ENCODE measurements at places on chromosomes 7 and 10.
A peak's percentile ranks its signal among the peaks of the same experiment; 100 is the strongest.

- DNase-seq = no peak
These were observed 183.4 kb upstream of the ADCY1 start for GRCh38 chr7:45390731-45391130.

DNA sequence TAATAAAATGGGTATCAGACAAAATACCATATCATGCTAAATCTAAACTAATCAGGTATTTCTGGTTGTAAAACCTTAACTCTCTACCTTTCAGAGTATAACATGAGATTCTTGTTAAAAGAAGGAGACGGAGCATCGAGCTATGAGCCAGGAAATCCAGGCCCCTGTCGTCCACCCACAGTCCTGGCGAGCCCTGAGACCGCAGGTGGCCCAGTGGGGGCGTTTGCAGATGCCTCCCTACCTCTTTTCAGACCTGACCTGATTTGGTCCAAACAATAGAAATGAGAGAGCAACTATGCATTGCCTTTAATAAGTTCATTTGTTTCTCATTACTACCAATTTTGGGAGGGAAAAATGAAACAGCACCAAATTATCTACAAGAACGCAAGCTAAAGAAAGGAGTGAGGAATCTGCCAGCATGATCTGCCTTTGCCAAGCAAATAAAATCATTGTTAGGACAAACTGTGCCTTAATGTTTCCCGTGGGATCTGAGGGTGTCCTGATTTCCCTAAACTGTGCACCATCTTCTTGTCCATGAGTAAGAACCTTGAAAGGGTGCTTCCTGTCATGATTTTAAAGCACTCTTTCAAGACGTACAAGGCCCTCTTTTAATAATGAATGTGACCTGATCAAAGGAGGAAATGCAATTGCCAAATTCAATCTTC is 166.7 kb downstream of the TCERG1L start:
- no peak for DNase-seq

DNA sequence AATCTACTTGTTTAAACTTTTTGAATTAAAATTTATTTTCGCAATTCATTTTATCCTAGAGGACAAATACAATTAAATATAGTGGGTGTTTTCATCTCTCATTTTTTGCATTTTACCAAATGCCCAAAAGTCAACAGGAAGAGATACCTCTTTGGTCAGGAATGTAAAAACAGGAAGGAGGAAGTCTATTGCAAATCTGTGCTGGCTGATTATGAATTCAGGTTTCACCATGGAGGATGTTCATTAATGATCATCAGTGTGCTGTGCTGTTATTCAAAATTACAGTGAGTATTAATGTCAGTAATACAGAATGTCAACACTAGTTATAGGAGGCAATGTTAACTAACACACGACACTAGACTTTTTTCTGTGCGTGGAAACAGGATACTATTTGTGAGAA is 24.7 kb downstream of the EXOC6 start:
- DNase-seq = no peak

DNA sequence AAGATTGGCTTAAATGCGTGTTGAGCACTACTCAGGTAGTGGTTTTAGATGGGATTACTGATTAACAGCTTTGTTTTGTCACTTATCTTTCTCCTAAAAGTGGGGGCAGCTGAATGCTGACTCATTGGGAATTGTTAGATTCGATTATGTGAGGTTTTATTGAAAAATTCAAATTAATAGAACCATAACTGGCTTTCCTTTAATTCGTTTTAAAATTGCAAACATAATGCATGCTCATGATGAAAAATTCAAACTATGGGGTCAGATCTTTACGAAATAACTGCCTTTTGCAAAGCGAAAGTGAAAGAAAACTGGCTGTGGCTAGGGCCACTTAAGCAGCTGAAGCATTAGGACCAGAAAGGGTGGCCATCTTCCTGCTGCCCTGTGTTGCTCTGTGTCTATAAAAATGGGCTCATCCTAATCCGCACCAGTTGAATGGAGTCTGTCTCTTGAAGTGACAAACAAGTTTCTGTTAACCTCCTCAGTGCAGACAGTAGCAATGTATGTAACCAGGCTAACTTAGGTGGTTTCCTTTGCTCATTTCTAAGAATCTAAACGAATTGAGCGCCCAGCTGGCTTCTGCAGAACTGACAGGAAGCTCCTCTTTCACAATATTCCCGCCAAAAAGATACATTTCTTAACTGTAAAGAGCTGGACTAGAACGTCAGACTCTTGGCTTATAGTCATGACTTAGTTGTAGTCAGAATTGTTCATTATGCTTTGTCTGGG is 27.8 kb downstream of the DENND10 start:
- DNase-seq = no peak

- DNase-seq = no peak
These were observed 415.1 kb downstream of the CCSER2 start for GRCh38 chr10:84743483-84743882.

DNA sequence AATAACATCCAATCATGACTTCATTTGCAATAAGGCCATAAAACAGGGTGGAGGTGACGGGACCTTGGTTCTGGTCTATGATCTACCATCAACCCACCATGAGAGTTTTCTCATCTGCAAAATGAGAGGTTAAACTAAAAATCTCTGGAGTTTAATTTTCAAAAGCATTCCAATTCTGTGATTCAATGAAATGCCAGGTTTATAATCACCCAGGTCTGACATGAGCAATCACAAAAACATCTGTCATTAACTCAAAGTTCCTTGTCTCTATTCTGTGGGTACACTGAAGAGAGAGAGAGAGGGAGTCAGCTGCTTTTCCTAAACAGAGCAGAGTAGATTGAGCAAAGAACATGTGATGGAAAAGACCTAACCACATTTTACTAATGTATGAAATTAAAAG is 75.4 kb downstream of the NUDCD3 start:
- no peak for DNase-seq

DNA sequence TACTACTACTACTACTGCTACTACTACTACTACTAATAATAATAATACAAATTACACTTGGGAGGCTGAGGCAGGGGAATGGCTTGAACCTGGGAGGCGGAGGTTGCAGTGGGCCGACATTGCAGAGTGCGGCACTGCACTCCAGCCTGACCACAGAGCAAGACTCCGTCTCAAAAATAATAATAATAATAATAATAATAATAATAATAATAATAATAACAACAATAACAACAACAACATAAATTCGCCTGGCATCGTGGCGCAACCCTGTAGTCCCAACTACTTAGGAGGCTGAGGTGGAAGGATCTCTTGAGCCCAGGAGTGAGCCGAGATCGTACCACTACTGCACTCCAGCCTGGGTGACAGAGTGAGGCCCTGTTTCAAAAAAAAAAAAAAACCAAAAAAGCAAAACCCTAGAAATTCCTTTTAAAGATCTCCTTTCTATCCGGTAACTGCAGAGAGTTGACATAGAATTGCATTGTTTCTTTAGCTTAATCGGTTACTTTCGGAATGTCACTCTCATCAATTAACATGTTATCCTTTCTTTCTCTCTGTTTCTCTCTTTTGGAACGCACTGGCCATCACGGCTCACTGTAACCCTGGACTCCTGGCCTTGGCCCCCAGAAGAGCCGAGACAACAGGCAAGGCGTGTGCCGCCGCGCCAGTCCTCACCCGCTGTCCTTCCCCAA is 972 bp downstream of the PHYH start:
- no peak for DNase-seq

DNA sequence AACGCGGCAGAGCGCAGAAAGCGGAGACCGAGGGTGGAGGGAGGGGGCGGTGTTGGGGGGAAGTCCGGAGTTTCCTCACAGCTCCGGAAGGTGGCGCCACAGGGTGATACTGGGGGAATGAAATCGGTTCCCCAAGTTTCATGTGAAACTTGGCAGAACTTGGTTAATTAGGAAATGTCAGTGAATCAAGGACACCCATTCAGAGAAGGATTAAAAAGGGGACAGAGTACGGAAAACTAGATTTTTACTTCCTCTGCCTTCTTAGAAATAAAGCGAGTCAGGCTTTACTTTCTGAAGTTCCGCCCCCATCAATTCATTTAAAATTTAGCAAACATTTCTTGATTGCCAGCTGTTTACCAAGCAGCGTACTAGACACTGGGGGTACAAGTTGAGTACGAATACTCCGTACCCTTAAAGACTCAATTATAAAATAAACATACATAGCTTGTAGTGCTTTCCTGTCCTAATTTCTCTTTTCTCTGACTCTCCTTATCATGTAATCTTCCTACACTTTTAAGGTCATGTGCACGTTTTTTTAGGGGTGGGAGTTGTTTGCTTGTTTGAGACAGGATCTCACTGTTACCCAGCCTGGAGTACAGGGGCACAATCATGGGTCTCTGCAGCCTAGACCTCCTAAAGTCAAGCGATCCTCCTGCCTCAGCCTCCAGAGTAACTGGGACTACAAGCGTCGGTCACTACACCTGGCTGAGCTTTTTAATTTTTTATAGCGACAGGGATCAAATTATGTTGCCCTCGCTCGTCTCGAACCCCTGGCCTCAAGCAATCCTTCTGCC is 644 bp upstream of the ABI1 start:
- no peak for DNase-seq

DNA sequence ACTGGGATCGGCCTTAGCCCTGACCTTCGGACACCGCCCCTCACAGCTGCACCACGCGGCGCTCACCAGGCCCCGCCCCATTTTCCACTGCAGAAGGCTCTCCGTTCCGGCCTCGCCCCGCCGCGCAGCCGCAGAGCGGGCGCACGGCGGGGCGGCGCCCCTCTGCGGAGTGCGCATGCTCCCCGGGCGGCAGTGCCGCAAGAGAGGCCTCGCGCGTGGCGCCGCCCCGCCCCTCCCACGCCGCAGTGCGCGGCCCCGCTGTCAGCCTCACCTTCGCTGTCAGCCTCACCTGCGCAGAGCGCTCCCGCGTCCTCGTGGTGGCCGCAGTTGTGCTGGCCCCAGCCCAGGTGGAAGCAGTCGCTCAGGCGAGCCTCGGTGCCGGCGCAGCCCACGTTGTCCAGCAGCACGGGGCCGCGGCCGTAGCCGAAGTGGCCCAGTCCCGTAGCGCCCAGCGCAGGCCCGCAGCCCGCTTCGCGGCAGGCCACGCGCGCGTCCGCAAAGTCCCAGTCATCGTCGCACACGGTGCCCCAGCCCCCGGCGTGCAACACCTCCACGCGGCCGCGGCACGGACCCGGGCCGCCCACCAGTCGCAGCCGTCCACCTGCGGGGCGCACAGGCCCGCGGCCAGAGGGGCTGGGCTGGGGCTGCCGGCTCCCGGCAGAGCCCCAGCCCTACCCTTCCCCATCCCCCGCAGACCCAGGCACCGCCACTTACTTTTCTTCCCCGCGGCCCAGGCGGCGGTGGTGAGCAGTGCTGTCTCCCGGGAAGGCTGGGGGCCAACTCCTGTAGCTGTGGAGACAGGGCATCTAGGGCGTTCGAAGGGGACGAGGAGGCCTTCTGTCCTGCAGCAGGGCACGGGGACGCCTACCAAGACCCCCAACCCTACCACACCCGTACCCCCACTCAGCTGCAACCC is 16.1 kb downstream of the SSC4D start:
- no peak for DNase-seq

DNA sequence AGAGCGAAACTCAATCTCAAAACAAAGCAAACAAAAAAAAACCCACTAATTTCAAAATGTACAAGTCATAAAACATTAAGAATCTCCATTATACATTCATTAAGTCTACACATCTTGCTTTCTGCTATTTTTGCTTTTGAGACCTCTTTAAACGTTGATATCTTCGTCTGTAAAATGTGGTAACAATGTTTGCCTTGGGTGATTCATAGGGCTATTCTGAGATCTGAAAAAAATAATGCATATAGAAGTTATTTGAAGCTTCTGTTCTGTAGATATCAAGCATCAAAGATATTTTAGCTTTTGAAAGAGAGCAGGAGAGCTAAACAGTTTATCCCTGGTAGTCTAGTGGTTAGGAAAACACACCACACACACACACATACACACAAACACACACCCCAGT is 158.1 kb upstream of the PLXDC2 start:
- no peak for DNase-seq

- DNase-seq = no peak
These were observed 72.3 kb upstream of the SP8 start for GRCh38 chr7:20858951-20859350.

DNA sequence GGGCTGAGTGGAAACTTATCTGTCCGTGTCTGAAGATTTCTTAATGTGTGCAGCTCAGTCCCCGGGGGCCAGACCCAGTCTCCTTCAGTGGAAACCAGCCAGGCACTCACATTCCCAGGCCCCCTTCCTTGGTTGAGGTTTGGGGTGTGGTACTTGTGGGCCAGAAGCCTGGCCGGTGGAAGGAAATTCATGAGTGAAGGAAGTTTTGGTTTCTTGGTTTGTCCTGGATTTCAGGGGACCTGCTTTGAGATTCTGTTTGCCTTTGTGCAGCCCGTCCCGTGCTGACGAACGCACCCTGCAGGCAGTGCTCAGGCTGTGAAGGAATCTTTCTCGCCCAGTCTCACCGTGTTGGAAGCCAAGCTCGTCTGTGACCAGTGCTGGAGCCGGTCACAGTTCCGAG is 2.9 kb downstream of the INPP5A start:
- DNase-seq = no peak

- no peak for DNase-seq
These were observed 37.7 kb upstream of the FAM3C start for GRCh38 chr7:121433775-121434174.

DNA sequence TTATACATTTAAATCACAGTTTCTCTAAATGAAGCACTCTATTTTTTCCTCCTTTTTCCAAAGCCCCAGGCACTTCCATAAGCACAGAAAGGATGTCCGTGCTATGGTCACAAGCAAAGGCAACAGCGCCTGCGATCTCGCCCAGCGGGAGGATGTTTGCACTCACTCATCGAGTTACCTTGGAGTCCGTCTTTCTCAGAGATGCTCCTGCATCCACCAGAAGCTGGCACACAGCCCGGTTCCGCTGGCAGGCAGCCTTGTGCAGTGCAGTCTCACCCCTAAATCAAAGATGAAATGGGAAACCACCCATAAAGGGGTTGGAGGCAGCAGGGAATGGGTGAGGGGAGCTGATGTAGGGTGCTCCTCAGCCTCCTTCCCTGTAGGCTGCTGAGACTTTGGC is 51.9 kb upstream of the PTN start:
- DNase-seq = no peak

DNA sequence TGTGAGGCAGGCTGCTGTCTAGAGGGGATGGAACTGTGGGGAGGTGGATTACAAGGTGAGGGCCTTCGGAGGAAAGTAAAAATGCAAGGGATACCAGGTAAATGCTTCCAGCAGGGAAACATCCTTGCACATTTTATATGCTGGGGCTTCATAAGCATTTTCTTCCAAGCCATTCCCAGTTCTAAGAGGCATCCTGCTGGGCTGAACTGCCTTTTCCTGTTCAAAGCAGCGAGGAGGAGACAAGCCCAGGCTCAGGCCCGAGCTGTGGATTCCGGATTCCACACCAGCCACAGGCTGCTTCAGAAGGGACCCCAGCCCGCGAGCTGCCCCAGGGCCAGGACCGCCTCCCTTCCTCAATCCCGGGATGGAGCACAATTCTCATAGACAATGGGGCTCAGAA is 249.7 kb downstream of the TNS3 start:
- peak; percentile 67 for DNase-seq

GRCh38 chr7:131800531-131800930 is 244.1 kb upstream of the PODXL start:
- DNase-seq = no peak

- no peak for DNase-seq
These were observed 545.4 kb upstream of the FZD8 start for GRCh38 chr10:36187380-36188079.

Measured in vagina (tissue), 2 donors.